Colonic mucosa (tissue), 4 donors: ENCODE measurements at places on chromosomes 7 and 10. TPM values are rescaled to one million over a fixed set of nuclear protein-coding genes. Genes with fewer than 3 reads are reported as not detected.

GRCh38 chr10:91335147-91335546 lies 75.0 kb upstream of the HECTD2 start:
- no peak overlapping the region for H3K27ac ChIP-seq
- no peaks in the 10 kb centered on the region for H3K4me1 ChIP-seq
- no peak for DNase-seq
- H3K36me3 ChIP-seq: no peaks in the 10 kb centered on the region
- H3K4me3 ChIP-seq: no peak overlapping the region
- H3K27me3 ChIP-seq: no peaks in the 10 kb centered on the region

GRCh38 chr7:91929463-91929862 lies 11.2 kb upstream of the AKAP9 start:
- H3K27me3 ChIP-seq: no peaks in the 10 kb centered on the region
- no peaks in the 10 kb centered on the region for H3K4me1 ChIP-seq
- DNase-seq: no peak

GRM3 gene
- not detected for total RNA-seq

- no peaks in the 10 kb centered on the region for H3K36me3 ChIP-seq
- H3K4me3 ChIP-seq: no peak overlapping the region
- H3K27ac ChIP-seq: peak overlapping the region; percentile 29
These were observed 201.4 kb downstream of the PTEN start for GRCh38 chr10:88064608-88065382.

DNA sequence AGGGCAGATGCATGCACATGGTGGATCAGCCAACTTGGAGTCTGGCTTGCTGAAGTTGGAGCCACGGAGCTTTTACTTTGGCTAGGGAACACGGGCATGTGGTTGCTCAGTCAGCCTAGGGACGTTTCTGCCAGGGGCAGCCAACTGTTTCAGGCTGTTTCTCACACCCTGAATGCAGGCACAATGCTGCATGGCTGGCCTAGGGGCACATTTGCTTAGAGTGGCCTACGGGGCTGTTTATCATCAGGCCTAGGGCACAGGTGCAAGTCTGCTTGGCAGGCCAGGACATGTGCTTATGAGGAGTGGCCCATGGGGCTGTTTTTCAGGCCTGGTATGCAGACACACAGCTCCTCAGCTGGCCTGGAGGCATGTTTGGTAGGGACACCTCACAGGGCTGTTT lies 107.4 kb downstream of the GSAP start:
- H3K27ac ChIP-seq: no peak overlapping the region
- no peak for DNase-seq
- no peak overlapping the region for H3K4me3 ChIP-seq

GRCh38 chr10:86335257-86335656 lies 31.3 kb downstream of the GRID1 start:
- H3K27me3 ChIP-seq: no peaks in the 10 kb centered on the region
- no peak overlapping the region for H3K27ac ChIP-seq
- DNase-seq: no peak
- no peaks in the 10 kb centered on the region for H3K4me1 ChIP-seq
- H3K4me3 ChIP-seq: no peak overlapping the region

CDNF gene
- 1.4 TPM for total RNA-seq

DNA sequence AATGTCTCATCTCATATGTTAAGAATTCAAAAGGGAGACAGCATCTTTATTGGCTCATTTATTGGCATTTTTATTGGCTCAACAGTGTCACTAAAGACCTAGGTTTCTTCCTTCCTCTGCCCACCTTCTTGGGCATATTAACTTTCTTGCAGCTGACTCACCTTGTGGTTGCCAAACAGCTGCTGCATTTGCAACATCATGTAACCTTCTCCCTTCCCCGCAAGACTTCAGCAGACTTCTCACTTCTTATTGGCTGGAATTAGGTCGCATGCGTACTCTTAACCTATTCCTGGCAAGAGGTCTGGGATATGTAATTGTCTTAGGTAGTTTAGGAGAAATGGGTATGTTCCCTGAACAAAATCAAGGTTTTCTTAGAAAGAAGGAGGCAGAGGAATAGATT lies 263.2 kb downstream of the POU6F2 start:
- no peaks in the 10 kb centered on the region for H3K27me3 ChIP-seq
- no peak for DNase-seq
- H3K4me3 ChIP-seq: no peak overlapping the region
- no peak overlapping the region for H3K27ac ChIP-seq
- no peaks in the 10 kb centered on the region for H3K4me1 ChIP-seq

FAM237B gene
- total RNA-seq: not detected

PRPS1L1 gene
- not detected for total RNA-seq

DNA sequence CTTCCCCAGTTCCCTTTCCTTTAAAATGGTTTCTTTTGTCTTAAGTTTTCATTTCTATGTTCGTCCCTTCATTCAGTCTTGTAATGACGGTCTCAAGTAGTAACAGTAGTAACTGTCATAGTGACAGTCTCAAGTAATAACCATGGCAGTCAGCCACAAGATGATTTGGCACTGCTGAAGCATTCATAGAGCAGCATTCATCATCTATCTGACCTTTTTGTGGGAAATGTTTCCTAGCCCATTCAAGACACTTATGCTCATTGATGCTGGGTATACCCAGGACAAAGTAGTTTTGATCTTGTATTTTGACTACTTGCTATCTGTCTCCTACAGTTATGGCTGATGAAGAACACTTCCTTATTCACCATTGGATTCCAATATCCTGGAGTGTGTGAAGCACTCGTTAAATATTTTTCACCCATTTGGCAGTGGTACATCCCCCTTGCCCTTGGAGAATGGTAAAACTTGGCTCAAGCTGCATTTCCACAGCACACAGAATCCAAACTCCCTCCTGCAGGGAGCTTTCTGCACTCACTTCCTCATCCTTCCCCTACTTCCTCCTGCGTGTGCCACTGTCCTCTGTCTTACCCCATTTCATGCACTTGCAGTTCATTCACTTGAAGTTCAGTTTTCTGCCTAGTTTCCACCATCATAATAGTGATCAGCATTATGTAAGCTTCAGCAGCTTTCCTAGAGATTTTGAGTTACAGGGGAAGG lies 19.0 kb downstream of the GIMAP4 start:
- peak overlapping the region; percentile 35 for H3K27ac ChIP-seq
- H3K4me1 ChIP-seq: peaks cover 7% of the 10 kb centered on the region
- H3K27me3 ChIP-seq: no peaks in the 10 kb centered on the region
- H3K4me3 ChIP-seq: no peak overlapping the region
